NCI-H1048 (cell line): ENCODE measurements at places on chromosomes 1 and 21.

DNA sequence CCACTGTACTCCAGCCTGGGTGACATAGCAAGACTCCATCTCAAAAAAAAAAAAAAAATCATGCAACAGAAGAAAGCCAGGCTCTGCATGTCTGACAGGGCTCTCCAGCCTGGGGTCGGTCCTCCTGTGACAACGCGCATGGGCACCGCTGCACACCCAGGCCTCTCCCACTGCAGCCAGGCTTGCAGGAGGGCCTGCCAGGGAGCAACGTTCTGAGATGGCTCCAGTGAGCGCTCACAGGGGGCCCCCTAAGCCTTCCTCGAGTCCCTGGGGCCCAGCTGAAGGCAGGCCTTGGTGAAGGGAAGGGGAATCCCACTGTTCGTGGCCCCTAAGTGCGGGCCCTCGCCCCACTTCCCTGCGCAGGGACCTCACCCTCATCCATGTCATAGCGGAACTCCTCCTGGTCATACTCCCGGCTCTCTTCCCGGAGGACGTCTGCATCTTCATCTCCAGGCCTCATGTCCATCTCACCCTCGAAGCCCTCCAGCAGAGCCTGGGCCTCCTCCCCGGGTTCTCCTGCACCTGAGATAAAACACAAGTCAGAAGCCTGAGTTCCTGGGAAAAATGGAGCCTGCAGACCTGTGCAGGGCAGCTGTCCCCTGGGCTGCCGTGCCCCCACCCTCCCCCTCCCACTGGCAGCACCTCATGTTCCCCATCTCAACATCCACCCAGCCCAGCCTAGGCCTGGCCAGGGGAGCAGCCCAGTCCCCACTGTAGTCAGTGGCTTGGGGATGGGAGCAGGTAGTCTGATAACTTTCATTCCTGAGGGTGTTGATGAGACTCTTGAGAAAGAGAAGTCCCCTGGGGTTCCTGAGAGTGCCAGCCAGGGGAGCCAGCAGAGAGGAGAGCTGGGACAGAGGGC is 20.3 kb downstream of the RSPH1 start:
- no peak for DNase-seq

DNA sequence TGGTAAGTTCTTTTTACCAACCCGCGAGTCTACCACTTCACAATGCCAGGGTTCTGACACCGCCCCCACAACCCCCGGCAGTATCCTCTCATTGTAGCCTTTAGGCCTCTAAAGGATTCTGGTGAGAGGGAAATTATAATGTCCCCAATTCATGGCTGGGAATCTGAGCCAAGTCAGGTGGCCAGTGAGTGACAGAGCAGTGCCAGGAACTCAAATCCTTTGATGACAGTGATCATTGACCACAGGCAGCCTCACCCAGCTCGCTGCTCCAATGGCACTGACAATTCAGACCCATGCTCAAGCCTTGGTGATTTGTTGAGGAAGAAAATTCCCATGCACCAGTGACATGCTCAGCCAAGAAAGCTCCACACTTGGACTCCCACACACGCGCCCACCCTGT is 63.4 kb upstream of the CSF1 start:
- DNase-seq: no peak

DNA sequence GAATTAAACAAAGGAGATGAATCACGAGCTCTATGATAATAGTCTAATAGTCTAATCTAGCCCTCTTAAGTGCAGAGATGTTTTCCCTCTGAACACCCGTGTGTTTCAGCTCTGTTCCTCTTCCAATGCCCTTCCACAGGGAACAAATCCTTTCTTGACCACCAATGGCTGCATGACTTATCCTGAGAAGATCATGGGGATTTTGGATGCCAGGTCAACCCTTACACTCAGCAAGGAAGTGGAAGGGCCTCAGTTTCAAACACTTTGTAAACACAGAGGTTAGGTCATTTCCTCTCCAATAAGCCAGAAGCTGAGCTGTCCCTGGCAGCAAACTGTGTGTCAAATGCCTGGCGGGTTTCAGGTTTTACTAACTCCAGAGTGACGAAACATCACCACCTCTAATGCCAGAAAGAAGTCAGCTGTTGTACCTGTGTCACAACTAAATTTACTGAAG is 200.0 kb downstream of the GABPA start:
- DNase-seq: no peak

DNA sequence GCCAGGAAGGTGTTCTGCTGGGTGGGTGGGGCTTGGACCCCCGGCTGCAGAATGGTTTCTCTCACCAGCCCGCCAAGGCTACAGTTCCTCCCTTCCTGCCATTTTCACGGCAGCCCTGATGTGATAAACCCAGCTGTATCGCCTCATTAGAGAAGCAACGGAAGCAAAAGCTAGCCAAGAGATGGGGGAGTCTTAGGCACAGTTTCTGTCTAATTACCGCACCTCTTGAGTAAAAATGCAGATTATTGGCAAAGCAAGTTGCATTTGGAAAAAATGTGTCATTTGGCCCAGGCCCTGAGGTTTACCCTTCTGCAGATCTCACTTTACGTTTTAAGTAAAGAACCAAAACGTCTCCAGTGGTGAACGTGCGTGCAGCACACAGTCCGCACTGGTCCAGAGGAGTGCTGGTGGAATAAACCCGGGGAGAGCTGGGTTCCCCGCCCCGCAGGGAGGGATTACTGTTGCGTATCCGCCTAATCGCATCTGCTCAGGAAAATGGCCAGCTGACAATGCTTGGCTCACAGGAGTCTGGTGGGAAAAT is 109.9 kb downstream of the GALNT2 start:
- no peak for DNase-seq

- no peak for DNase-seq
Observed at GRCh38 chr1:29805122-29805895, 569.0 kb downstream of the PTPRU start.

GRCh38 chr21:44601596-44602462 is 1.4 kb downstream of the KRTAP10-7 start:
- no peak for DNase-seq

DNA sequence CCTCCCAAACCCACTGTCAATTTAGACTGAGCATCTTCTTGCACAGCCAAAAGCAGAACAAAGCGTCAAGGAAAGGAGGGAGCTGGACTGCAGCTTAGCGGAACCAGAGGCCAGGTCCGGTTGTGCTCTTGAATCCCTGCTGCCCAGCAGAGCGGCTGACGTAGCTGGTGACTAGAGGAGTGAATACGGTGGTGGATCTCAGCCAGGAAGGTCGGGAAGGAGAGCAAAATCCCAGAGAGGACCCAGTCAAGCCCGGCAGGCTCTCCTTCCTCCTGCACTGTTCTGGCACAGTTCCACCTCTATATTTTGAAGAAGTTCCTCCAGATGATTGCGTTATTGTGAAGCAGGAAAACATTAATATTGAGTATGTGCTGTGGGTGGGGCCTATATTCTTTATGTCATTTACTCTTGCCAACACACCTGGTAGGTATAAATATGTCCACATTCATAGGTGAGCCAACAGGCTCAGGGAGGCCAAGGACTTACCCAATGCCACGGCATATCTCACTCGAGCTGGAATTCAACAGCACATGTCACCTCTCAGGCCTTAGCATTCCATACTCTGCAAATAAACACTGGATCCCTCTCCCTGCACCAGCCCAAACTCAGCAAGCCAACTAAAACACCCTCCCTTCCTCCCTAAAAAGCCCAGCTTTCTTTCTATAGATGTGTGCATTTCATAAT is 23.6 kb upstream of the ABCB10 start:
- DNase-seq: no peak

DNA sequence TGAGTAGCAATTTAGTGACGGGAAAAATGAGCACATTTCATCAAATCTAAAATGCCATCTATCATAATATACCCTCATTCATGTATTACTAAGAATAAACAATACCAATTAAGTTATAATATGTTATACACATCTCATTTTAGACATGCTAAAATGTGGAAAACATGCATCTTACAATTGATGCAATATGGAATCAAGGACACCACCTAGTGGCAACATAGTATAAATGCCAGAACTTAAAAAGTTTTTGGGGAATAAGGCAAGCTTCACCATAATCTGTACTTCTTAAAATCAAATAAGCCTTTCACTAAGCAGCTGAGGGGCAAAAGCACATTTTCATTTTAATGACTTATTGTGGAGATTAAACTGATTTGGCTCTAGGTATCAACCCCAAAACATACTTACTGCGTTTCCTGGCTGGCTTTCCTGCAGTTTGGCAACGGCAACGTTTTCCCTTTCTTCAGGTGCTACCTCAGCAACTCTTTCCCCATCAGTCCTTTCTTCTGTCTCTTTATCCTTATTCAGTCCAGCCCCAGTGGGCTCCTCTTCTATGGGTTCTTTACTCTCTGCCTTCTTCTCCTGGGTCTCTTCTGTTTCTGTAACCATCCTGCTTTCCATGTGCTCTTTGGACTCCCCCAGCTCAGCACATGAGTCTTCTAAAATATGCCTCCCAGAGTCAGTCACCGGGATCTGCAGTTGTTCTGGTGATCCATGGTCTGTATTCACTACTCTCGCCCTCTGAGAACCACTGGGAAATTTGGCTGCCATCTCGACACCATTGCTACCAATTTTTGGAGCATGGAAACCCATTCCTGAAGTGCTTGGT is 11.4 kb downstream of the SDE2 start:
- DNase-seq: no peak

GRCh38 chr1:214224611-214225354 is 56.2 kb upstream of the SMYD2 start:
- no peak for DNase-seq

GRCh38 chr1:117753652-117754051 is 147.8 kb downstream of the TENT5C start:
- DNase-seq: no peak

DNA sequence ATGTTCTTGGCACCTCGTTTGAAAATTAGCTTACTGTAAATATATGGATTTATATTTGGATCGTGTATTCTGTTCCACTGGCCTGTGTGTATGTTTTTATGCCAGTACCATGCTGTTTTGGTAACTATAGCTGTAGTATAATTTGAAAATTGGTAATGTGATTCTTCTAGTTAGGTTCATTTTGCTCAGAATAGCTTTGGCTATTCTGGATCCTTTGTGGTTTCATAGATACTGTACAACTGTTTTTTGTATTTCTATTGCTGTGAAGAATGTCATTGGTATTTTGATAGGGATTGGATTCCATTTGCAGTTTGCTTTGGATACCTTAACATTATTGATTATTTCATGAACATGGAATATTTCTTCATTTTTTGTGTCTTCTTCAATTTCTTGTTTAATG is 490.2 kb downstream of the BRINP3 start:
- DNase-seq: no peak

DNA sequence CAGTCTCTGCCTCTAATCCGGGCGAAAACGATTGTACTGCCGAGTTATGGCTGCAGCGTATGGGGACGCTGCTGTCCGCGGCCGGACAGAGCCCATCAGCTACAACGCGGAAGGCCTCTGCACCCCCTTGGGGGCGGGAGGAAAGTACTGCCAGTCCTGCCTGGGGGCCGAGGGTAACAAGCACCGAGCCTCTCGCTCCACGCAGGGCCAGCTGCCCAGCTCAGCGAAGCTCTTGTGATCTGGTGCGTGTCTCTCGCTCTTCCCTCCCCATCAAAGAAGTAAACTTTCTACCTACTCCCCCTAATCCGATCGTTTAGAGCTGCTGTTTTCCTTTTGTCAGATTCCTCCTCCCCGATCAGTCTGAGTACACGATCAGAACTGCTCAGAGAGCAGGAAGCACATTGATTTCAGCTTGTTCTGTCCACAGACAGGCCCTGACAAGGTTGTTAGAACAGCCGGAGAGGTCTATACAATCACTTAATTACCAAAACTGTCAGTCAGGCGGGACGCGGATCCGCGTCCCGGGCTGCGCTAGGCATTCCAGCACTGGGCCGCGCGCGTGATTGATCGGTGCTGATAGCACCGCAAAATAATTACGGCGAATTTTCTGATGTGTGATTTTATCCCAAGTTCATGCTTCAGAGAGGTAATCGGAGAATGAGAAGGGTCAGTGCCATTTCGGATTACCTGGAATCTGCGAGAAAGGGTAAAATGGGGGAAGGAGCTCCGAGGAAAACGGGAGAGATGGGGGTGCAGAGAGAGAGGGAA is 8.7 kb upstream of the BARHL2 start:
- no peak for DNase-seq

DNA sequence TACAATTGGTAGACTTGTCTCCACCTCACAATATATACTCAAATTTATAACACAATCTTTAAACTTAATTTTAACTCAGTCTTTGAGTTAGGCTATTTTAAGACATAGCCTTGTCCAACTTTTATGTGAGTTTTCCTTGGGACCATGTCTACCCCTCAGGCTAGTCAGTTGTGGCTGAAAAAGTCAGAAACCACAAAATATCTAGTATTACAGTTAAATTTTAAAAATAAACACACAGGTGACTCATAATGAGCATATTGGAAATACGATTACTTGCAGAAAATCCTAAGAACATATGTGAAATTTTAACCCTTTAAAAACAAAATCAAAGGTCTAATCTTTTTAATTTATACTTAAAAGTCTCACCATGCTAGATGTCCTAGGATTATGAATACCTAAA is 4.8 kb upstream of the ASB17 start:
- DNase-seq: no peak

DNA sequence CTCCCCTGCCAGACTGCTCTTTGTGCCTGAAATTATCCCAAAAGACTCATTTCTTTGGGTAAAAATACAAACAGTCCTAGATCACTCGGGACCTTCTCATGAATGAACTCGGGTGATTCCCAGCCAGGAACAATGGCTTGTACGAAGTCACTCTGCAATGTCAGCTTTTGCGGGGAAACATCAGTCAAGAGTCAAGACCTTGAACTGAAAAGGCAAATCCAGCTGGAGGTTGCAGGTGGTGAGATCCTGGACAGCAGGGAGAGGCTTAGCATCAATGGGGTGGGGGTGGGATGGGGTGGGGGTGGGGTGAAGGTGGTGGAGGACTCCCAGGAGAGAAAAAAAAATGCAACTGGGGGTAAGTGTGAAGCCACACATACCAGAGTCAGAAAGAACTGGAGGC is 115.0 kb upstream of the SLC25A33 start:
- no peak for DNase-seq

- no peak for DNase-seq
Observed at GRCh38 chr21:42837421-42838211, 41.7 kb downstream of the WDR4 start.

DNA sequence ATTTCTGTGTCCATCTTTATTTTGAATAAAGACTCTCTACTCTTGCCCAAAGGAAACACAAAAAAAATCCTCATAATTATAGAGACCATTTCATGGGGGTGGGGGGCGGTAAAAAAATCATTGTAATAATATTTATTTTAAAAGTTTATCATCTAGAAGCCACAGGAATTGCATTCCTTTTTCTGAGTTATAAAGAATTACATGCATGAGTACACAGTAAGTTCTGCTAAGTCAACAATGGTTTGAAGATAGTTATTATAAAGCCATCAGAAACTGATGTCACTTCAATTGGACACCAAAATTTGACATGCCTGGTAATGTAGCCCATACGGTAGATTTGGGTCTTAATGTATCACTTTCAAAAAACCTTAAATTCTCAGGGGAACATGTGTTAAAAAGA is 478.1 kb upstream of the NR5A2 start:
- no peak for DNase-seq

DNA sequence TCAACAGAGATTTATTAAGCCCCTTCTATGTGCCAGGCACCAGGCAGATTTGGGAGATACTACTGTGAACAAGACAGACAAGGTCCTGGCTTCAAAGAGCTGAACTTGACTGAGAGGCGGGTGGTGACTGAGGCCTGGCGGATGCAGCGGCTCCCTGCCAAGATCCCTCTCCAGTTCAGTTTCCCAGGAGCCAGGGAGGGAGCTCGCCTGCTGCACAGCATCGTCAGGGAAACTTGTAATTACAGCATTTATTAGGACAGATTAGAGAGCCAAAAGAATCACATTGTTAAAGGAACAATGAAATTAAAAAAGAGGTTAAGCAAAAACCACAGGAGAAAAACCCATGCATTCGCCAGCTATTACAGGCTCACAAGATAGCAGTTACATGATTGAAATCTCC is 55.3 kb downstream of the ETS2 start:
- DNase-seq: no peak

- DNase-seq: no peak
Observed at GRCh38 chr1:68758666-68759209, 261.9 kb upstream of the DEPDC1 start.
